Cerebellum (tissue), 4 donors: ENCODE measurements at places on chromosomes 1 and 21. TPM values are rescaled to one million over a fixed set of nuclear protein-coding genes. Genes with fewer than 3 reads are reported as not detected.

DNA sequence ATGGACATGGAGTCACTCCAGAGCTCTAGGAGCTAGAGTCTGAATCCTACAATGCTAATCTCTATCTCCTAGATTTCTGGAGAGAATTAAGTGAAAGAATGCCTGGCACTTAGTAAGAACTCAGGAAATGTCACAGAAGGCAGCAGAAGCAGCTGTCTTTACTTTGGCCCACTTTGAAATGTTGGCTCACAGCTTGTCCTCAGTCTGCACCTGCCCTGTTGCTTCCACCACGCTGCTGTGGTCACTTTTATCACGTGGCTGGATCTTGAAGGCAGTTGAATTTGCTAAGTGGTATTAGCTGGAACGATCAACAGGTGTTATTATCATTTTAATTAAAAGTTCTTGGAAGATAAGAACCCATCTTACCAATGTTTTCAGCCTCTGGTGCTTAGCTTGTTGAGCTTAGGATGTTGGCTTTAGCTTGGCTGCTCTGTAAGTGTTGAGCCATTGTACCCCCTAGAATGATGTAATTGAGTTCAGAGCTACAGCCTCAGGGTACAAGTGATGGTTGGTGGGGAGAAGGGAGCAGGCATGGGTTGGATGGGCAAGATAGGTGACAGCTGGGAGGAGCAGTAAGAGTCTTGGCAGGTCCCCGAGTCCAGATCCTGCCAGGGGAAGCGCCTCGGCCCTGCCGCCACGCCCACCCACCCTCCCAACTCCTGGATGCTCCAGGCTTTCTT, 41.9 kb upstream of the EPS8L3 start:
- DNase-seq, result no peak

DNA sequence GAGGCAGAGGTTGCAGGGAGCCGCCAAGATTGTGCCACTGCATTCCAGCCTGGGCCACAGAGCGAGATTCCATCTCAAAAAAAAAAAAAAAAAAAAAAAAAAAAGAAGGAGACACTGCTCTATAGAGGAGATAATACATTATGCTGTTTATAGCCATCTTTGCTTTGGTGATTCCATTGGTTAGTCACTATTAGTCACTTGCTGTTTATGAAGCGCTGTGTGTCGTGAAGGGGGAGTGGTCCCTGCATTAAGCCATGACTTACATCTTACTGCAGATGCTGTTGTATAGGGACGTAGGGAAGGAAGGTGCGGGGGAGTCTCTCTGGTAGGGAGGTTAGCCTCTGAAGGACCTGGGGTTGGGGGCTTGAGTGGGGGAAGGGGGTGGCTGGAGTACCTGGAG, 48.3 kb downstream of the HUNK start:
- DNase-seq, result no peak

- no peak for DNase-seq
Observed at GRCh38 chr1:176656257-176656995, 193.5 kb downstream of the PAPPA2 start.

GRCh38 chr1:62724430-62724829, 36.2 kb upstream of the DOCK7 start:
- no peak for DNase-seq

Gene PDZK1
- total RNA-seq, result 0.91 TPM

Gene ERVH48-1
- 0.09 TPM for total RNA-seq
